ENCODE measurements at places on chromosomes 7 and 10. TPM values are rescaled to one million over a fixed set of nuclear protein-coding genes. Genes with fewer than 3 reads are reported as not detected.

The NYAP1 gene
- not detected for total RNA-seq

The SYT15 gene
- total RNA-seq, result 1.0 TPM

The PNLIPRP1 gene
- not detected for total RNA-seq

The SLC39A12 gene
- total RNA-seq, result not detected

The MYL10 gene
- total RNA-seq, result not detected

The EIF3B gene
- 257 TPM for total RNA-seq

The IFIT1B gene
- total RNA-seq, result not detected

The VWA2 gene
- 3.5 TPM for total RNA-seq

The ANKRD61 gene
- not detected for total RNA-seq

The FMC1 gene
- total RNA-seq, result 2.2 TPM

The CHAT gene
- not detected for total RNA-seq

The TCAF2 gene
- 0.35 TPM for total RNA-seq

The MYO3A gene
- 0.35 TPM for total RNA-seq

The DLX6 gene
- not detected for total RNA-seq

The MRLN gene
- not detected for total RNA-seq

The AHCYL2 gene
- total RNA-seq, result 34.3 TPM

The SMNDC1 gene
- 9.7 TPM for total RNA-seq

The FOXI2 gene
- total RNA-seq, result not detected

The VPS50 gene
- total RNA-seq, result 56.6 TPM

The SPDYE8 gene
- total RNA-seq, result not detected

The ABCB1 gene
- 60.6 TPM for total RNA-seq

The SNCG gene
- 5.2 TPM for total RNA-seq

The MYOF gene
- total RNA-seq, result 268 TPM

The LOXL4 gene
- 20.1 TPM for total RNA-seq

The ARHGAP21 gene
- total RNA-seq, result 72.2 TPM

The FAS gene
- total RNA-seq, result 95.0 TPM

The HYCC1 gene
- 41.3 TPM for total RNA-seq

The SPDYE1 gene
- not detected for total RNA-seq

The AMPH gene
- total RNA-seq, result 0.17 TPM
